ENCODE measurements at places on chromosomes 12 and 14. TPM values are rescaled to one million over a fixed set of nuclear protein-coding genes. Genes with fewer than 3 reads are reported as not detected.

Gene NTS
- 1.2 TPM for total RNA-seq

Gene HHIPL1
- 1.1 TPM for total RNA-seq

- no peak for DNase-seq
- H3K27me3 ChIP-seq = no peaks in the 10 kb centered on the region
- no peak overlapping the region for H3K27ac ChIP-seq
Observed at GRCh38 chr12:131808744-131809371, 19.3 kb upstream of the MMP17 start.

- H3K36me3 ChIP-seq = no peaks in the 10 kb centered on the region
- DNase-seq = peak; percentile 22
- peaks cover 9% of the 10 kb centered on the region for H3K4me1 ChIP-seq
- peaks cover 35% of the 10 kb centered on the region for H3K27me3 ChIP-seq
- H3K4me3 ChIP-seq = no peak overlapping the region
Observed at GRCh38 chr12:54201001-54201794, 12.4 kb upstream of the SMUG1 start.

GRCh38 chr14:79256380-79256779 lies 954.9 kb downstream of the DIO2 start:
- H3K4me1 ChIP-seq = peaks cover 11% of the 10 kb centered on the region
- no peak for DNase-seq
- no peak overlapping the region for H3K27ac ChIP-seq
- H3K36me3 ChIP-seq = no peaks in the 10 kb centered on the region
- H3K27me3 ChIP-seq = no peaks in the 10 kb centered on the region

DNA sequence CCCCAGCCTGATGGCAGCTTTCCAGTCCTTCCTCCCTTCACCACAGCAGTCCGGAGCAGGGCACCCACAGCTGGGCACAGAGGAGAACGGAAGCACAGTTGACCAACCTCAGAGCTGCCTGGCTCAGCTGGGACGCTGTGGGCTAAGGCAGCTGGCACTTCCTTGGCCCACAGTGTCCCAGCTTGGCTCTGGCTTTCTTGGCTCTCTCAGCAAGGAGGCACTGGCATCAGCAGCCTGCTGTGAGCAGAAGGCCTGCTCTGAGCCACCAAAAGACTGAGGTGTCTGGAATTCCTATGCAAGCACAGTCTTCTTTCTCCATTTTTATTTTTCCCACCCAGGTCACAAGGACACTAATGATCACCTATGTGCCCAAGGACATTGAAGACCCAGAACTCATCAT lies 32.6 kb downstream of the NGB start:
- no peak overlapping the region for H3K4me3 ChIP-seq
- no peak overlapping the region for H3K27ac ChIP-seq
- no peak for DNase-seq

DNA sequence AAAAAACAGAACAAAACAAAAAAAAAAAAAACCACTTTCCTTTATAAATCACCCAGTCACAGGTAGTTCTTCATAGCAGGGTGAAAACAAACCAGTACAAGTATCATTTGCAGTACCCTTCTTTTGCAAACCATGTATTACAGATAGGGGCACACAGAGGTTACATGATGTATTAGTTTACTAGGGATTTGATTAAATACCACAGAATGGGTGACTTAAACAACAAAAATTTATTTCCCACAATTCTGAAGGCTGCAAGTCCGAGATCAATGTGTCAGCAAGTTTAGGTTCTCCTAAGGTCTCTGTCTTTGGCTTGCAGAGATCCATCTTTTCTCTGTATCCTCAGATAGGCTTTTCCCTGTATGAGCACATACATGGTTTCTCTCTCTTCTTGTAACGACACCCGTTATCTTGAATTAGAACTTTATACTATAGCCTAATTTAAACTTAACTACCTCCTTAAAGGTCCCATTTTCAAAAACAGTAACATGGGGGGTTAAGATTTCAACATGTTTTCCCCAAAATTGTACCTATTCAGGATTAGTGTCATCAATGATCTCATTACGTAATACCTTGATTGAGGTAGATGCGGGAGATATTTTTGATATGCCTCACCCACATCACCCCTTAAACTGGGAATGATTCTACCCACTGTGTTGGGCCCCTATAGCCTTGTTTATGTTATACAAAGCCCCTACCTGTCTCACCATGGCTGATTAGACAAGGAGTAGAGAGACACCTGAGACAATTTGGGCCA lies 3.5 kb upstream of the CEP128 start:
- H3K4me1 ChIP-seq = peaks cover 5% of the 10 kb centered on the region
- no peaks in the 10 kb centered on the region for H3K36me3 ChIP-seq
- DNase-seq = no peak
- no peak overlapping the region for H3K27ac ChIP-seq

GRCh38 chr14:68824517-68825347 lies 31.9 kb upstream of the ZFP36L1 start:
- no peak overlapping the region for H3K27ac ChIP-seq
- H3K4me1 ChIP-seq = peaks cover 2% of the 10 kb centered on the region
- DNase-seq = no peak
- no peaks in the 10 kb centered on the region for H3K36me3 ChIP-seq
- no peak overlapping the region for H3K4me3 ChIP-seq

DNA sequence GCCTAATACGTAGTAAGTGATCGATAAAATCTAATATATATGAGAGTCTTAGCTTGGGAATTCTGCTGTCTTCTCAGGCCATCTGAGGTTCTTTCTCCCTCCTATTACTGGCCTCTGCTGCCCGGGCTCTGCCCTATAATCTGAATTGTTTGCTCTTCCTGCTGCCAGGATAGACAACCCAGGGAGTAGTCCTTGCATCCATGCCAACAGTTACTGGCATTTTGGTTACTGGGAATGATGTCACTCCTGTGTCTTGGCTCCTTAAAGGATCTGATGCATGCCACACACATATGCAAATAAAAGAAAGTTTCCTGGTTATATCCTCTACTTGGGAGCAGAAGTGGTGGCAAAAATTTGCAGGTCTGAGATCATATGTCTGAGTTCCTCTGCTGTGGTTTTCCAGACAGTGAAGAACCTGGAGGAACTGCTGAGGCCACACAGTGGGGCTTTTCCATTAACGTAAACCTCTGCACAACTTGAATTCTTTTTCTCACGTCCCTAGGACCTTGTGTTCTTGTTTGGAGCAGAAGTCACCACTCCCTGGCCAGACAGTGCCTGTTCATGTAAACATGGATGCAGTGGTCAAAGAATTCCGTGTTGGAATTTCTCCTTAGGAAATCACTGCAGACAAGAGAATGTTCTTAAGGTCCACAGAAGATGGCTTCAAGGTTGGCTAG lies 320.6 kb upstream of the TBX3 start:
- H3K4me1 ChIP-seq = no peaks in the 10 kb centered on the region
- no peak overlapping the region for H3K27ac ChIP-seq
- H3K4me3 ChIP-seq = no peak overlapping the region
- no peaks in the 10 kb centered on the region for H3K36me3 ChIP-seq

GRCh38 chr14:72332871-72333270 lies 400.6 kb downstream of the RGS6 start:
- H3K27me3 ChIP-seq = no peaks in the 10 kb centered on the region
- no peak overlapping the region for H3K4me3 ChIP-seq
- DNase-seq = no peak
- H3K27ac ChIP-seq = no peak overlapping the region
- no peaks in the 10 kb centered on the region for H3K36me3 ChIP-seq
- no peaks in the 10 kb centered on the region for H3K4me1 ChIP-seq

All from astrocyte (in vitro differentiated cells and primary cell).